ENCODE measurements at places on chromosomes 2 and 18. TPM values are rescaled to one million over a fixed set of nuclear protein-coding genes. Genes with fewer than 3 reads are reported as not detected.

LOXL3 gene
- 12.4 TPM for total RNA-seq

SERPINB10 gene
- total RNA-seq: not detected

- H3K36me3 ChIP-seq: no peaks in the 10 kb centered on the region
- no peak overlapping the region for H3K4me3 ChIP-seq
- H3K27me3 ChIP-seq: no peaks in the 10 kb centered on the region
- H3K27ac ChIP-seq: no peak overlapping the region
- no peak for DNase-seq
These were observed 13.1 kb downstream of the CASP10 start for GRCh38 chr2:201196003-201196402.

DNA sequence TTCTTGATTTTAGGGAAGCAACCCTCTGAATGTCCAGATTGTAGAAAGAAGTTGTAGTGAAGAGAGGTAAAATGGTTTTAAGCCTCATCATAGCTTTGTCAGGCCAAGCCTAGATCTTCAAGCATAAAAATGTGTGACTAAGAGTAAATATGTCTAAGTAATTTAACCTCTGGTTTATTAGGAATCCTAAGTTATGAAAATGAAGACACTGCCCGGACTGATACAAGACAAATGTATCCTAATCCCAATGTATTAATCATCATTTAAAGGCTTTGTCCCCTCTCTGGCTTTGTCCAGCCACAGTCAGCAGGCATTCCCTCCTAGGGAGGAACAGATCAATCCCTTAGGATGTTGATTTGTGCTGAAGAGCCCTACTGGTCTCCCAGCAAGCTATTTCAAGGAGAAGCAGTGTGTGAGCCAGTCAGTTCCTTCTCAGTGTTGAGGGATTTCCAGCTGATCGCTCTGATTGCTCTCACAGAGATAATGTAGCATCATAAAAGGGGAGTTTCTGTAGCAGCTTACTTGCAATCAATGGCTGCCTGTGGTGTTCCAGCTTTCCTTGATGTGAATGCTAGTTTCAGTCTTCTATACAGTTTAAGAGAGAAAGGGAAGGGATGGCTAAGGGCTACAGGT lies 796.1 kb downstream of the EPHA4 start:
- H3K36me3 ChIP-seq: no peaks in the 10 kb centered on the region
- H3K27me3 ChIP-seq: no peaks in the 10 kb centered on the region
- H3K4me1 ChIP-seq: peaks cover 24% of the 10 kb centered on the region
- H3K4me3 ChIP-seq: no peak overlapping the region

GRCh38 chr2:136363900-136364299 lies 246.0 kb upstream of the CXCR4 start:
- DNase-seq: no peak
- H3K36me3 ChIP-seq: no peaks in the 10 kb centered on the region
- peaks cover 31% of the 10 kb centered on the region for H3K27me3 ChIP-seq

GRCh38 chr2:28129955-28130695 lies 239.6 kb downstream of the BABAM2 start:
- no peaks in the 10 kb centered on the region for H3K36me3 ChIP-seq
- no peak overlapping the region for H3K4me3 ChIP-seq
- H3K4me1 ChIP-seq: peaks cover 33% of the 10 kb centered on the region

DNA sequence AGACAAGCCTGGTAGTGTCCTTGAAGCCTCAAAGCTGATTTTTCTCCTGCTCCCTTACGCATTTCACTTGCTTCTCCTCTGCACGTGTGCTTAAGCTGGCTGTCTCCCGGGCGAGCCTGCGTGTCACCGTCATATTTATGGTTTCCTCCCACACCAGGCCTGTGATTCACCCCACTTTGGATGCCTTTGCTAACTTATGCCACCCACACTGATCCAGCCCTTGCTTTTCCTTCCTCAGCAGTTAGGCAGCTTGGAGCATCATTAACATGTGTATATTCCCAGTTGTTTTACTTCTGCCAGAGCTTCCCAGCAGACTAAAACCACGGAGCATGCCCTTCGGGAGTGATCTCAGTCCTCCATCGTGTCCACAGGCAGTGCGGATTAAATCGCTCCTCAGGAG lies 2.2 kb downstream of the ST3GAL5 start:
- H3K36me3 ChIP-seq: no peaks in the 10 kb centered on the region
- H3K4me1 ChIP-seq: peaks cover 25% of the 10 kb centered on the region
- DNase-seq: peak; percentile 56
- no peak overlapping the region for H3K27ac ChIP-seq
- no peak overlapping the region for H3K4me3 ChIP-seq

DNA sequence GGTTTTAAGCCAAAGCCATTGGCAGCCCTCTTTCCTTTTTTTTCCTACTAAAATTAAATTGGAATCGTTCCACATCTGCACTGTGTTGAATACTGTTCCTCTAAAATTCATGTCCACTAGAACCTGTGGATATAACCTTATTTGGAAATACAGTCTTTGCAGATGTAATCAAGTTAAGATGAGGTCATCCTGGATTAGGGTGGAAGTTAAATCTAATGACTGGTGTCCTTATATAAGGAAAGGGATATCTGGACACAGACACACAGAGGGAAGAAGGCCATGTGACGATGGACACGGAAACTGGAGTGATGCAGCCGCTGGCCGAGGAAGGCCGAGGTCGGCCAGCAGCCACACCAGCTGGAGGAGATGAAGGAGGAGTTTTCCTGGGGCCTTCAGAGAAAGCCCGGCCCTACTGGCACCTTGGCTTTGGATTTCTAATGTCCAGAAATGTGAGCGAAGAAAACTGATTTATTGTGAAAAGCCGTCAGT lies 49.4 kb downstream of the LONRF2 start:
- H3K4me1 ChIP-seq: no peaks in the 10 kb centered on the region
- H3K27ac ChIP-seq: no peak overlapping the region

Measured in PC-3 (cell line).